ENCODE measurements at places on chromosomes 3 and 15. TPM values are rescaled to one million over a fixed set of nuclear protein-coding genes. Genes with fewer than 3 reads are reported as not detected.
A peak's percentile ranks its signal among the peaks of the same experiment; 100 is the strongest.

The TMEM40 gene
- total RNA-seq = 2.4 TPM

The GOLGA6D gene
- not detected for total RNA-seq

The SNRPN gene
- total RNA-seq = 102 TPM

The ST6GAL1 gene
- 63.1 TPM for total RNA-seq

- peak; percentile 21 for DNase-seq
- no peak overlapping the region for H3K4me3 ChIP-seq
- H3K36me3 ChIP-seq = peaks cover 22% of the 10 kb centered on the region
These were observed 44.1 kb downstream of the SLC41A3 start for GRCh38 chr3:126039870-126040269.

DNA sequence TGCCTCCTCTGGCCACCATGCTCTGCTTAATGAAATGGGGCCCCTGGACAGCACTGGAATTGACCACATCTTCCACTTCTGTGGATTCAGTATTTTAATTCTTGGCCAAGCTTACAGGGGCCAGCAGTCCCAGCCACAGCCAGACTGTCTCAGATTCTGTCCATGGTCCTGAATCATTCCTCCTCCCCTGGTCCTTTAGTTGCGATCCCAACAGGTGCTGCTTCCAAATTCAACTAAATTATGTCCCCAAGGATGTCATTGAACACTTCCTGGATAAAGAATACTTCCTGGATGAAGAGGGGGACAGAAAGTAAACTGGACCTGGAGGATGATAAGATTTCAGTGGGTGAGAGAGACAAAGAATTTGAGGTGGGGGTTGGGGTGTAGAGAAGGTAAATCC lies 111.1 kb upstream of the FOXB1 start:
- no peaks in the 10 kb centered on the region for H3K27me3 ChIP-seq
- H3K4me1 ChIP-seq = no peaks in the 10 kb centered on the region
- H3K36me3 ChIP-seq = no peaks in the 10 kb centered on the region
- no peak for DNase-seq
